ENCODE measurements at places on chromosomes 11 and 22. TPM values are rescaled to one million over a fixed set of nuclear protein-coding genes. Genes with fewer than 3 reads are reported as not detected.

FXYD6 gene
- not detected for total RNA-seq

PRG2 gene
- not detected for total RNA-seq

WNT11 gene
- total RNA-seq: 12.9 TPM

ENTHD1 gene
- not detected for total RNA-seq

SLC1A2 gene
- total RNA-seq: 8.6 TPM

IL18 gene
- total RNA-seq: not detected

RIN1 gene
- 32.9 TPM for total RNA-seq

FGF4 gene
- total RNA-seq: not detected

NRIP3 gene
- 14.7 TPM for total RNA-seq
